ENCODE measurements at places on chromosomes 7 and 10. TPM values are rescaled to one million over a fixed set of nuclear protein-coding genes. Genes with fewer than 3 reads are reported as not detected.

DNA sequence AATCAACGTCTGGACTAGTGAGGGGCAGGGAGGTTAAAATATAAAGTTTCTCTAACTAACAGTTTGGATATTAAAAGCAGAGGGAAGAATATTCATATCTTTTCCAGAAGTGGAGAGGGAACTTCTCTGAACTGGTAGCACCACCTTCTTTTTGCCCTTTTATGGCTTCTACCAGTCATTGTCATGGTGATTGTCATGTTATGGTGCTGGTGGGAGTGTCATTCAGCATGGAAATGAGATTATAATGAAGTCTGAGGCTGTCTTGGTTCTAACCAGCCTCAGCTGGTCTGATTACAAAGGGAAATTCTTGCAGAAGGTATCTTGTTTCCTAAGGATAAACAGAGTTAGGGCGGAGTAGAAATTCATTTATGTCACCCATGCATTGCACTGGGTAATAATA, 523.8 kb downstream of the ZWINT start:
- no peak for DNase-seq

- no peak for DNase-seq
Observed at GRCh38 chr10:95282107-95282506, 8.7 kb downstream of the PDLIM1 start.

GRCh38 chr7:21946222-21946709, 567 bp upstream of the CDCA7L start:
- no peak for DNase-seq

- no peak for DNase-seq
Observed at GRCh38 chr10:70655316-70655715, 17.0 kb upstream of the ADAMTS14 start.

The ADAP1 gene
- total RNA-seq = 6.8 TPM

The CUBN gene
- 9.2 TPM for total RNA-seq

All from CD4-positive, alpha-beta T cell (primary cell).